ENCODE measurements at places on chromosomes 7 and 10.

- no peak for DNase-seq
These were observed 3.4 kb downstream of the HIPK2 start for GRCh38 chr7:139774376-139774775.

- DNase-seq = no peak
These were observed 425.2 kb upstream of the NFE2L3 start for GRCh38 chr7:25726781-25727311.

DNA sequence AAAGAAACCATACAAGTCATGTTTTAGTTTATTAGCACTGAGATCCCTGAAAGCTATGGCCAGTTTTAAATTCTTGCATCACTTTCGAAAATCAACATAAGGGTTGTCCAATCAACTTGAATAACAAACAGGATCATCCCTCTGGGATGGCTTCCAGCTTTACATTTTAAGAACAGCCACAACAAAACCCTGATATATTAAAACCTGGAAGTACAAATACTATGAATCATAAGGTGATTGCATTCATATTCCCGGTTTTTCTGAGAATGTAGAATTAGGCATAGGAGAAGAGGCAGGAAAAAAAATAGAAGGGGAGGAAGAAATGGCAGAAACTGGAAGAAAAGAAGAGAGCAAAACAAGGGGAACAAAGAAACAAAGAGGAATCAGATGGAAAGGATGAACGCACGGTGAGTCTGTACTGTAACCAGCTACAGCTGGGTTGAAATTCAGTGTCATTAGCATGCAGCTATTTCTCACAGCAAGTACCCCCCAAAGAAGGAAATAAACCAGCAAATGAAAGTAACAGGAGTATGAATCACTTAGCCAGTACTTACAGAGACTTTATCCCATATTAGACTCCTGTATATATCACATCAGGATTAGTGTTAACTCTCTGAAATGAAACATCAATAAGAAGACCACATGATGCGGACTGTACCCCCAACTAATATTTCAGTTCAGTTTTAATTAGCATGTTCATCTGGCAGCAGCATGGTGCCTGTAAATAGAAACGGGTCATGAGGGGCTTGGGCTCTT, 301.3 kb downstream of the RNLS start:
- DNase-seq = no peak

DNA sequence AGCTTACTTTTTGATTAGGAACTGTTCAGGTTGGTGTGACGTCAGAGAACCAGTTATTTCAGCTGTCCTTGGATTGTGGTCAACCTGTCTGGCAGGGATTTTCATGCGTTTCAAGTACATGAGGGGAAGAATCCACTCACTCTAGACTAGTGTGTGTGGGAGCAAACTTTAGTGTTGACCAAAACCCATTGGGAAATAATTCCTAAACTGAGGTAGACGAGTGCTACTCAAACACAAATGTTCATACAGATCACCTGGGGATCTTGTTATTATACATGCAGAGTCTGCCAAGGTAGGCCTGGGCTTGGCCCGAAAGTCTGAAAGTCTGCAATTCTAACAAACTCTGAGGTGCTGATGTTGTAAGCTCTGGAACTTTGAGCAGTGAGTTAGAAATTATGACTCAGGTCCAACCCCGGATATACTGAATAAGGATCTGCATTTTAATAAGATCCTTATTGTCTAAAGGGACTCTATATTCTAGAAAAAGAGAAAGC, 111.1 kb upstream of the CREB5 start:
- no peak for DNase-seq

- no peak for DNase-seq
These were observed 65.6 kb downstream of the TWIST1 start for GRCh38 chr7:19051767-19052375.

Data from NCI-H1048 (cell line).